ENCODE measurements at places on chromosomes 13 and 19.

DNA sequence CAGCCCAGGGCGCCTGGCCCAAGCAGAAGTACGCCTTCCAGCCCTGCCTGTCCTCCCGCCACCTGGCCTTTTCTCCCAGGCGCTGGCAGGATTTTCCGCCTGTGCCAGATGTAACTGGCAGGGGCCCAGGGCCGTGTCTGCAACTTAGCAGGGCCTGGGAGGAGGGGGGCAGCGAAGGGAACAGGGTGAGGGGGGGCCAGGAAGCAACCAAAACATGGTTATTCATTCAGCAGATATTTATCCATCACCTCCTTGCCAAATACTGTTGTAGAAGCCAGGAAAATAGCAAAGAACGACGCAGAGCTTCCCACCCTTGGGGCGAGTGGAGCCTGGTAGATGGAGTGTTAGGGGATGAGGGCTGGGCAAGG lies 5.6 kb downstream of the TLE6 start:
- DNase-seq = peak; percentile 90

GRCh38 chr19:30159636-30160035 lies 212.5 kb upstream of the ZNF536 start:
- no peak for DNase-seq

- peak; percentile 76 for DNase-seq
These were observed 599 bp upstream of the ARHGEF7 start for GRCh38 chr13:111114362-111115060.

DNA sequence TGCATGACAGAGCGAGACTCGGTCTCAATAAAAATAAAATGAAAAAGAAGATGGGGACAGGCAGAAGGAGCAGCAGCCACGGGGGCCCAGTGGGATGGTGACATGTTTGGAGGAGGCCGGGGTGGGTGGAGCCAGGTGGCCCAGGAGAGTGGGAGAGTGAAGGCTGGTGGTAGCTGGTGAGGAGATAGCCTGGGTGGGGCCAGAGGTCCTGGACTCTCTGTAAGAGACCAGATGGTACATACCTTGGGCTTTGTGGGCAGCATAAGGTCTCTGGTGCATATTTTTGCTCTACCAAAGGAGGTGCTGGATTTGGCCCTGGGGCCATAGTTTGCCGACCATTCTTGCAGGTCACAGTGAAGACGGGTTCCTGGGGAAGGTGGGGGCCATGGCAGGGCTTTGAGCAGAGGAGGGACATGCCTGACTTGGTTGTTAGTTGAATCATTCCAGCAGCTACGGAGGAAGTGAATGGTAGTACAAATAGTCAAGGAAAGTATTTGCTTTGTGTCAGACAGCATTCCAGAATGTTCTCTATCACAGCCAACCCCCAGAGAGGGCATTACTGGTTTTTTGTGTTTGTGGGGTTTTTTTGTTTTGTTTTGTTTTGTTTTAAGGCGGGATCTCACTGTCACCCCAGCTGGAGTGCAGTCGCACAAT lies 69.1 kb downstream of the ARHGEF18 start:
- DNase-seq = peak; percentile 33

DNA sequence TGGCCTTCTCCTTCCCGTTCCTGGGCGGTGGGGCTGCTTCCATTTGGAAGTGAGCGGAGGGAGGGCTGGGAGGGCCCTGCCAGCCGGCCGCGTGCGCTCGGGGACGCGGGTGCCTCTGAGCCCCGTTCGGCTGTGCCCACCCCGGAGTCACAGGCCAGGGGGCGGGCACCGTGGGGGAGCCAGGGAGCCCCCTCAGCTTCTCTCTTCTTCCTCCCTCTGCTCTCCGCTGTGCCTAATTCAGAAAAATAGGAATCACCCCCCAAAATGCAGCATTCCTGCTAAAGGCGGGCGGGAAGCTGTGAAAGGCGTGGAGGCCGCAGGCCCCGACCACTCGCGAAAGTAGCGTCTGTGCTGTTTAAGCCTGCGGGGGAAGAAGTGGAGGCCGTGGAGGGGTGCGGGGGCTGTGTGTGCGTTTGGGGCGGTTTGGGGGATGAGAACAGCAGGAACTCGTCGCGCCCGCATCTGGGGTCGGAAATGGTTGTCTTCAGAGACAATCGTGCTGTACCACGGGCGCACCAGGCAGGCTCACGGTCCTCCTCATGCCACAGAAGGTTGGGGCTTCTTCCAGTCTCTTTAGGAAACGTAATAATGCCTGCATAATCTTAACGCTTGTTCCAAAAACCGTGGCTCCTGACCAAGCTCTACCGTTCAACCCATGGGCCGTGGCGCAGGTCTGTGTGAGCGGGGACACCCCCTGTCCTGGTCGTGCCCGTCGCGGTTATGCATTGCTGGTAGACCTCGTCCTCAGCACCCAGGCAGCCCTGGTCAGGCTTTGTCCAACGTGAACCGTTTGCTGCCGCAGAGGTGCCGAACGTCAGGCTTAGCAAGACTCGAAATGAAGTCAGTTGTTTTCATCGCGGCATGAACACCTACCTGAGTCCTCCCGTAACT lies 110.4 kb upstream of the SOX1 start:
- DNase-seq = peak; percentile 21

DNA sequence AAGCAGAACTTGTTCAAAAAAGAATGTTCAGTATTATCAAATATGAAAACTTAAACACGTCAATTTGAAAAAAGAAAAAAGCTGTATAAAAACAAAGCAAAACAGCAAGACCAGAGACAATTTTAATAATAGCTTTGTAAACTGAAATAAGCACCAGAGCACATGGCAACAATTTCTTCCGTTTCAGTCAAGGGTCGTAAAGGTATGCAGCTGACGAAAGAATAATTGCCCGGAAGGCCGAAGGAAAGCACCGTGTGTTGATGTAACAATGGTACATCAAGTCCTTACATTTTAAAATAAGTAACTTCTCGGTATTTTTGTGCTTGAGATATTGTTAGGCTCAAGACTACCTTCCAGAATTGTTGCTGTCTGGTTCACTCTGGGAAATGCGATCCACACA lies 1.7 kb downstream of the PROSER1 start:
- no peak for DNase-seq

- DNase-seq = no peak
These were observed 746.4 kb downstream of the PCDH9 start for GRCh38 chr13:66483712-66484111.

- DNase-seq = no peak
These were observed 48.6 kb downstream of the FOXO1 start for GRCh38 chr13:40617801-40618356.

GRCh38 chr13:113907635-113908617 lies 44.0 kb upstream of the GAS6 start:
- DNase-seq = peak; percentile 25

DNA sequence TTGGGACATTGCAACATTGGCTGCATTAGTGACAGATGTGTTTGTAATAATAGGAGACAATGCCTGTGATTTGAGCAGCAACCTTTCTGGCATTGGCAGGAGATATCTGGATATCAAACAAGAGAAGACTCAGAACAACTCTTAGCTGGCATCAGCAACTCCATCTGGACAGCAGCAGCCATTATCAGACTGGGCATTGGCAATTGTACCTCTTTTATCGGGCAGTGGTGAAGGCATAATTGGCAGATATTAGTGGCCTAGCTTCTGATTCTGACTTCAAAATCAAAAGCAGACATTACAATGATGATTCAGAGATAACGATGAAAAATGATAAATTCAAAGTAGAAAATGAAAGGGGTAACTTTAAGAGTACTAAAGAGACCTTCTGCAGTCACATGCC lies 1193.7 kb downstream of the EFNB2 start:
- DNase-seq = no peak

- no peak for DNase-seq
These were observed 20.6 kb upstream of the GPR183 start for GRCh38 chr13:99327761-99328160.

DNA sequence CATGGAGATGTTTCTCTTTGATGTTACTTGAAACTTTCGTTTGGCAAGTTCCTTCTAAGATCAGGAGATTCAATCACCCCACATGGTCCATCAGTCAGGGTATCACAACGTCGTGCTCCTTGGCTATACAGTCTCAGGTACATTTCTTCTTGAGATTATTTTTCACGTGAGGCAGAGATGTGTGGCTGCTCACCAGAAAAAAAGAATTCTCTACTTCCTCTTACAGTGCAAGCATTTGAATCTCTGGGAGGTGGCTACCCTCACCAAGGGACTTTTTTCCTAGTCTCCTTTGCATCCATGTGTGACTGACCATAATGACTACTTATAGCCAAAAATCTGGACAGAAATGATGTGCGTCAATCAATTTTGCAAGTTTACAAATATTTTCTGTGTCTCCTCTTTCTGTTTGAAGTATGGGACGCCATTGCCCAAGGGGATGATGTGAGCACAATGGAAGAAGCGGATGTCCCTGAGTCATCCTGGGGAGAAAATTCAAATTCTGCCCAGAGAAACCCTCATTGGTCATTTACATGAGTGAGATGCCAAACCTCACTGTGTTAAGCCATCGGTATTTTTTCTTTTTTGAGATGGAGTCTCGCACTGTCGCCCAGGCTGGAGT lies 8.6 kb upstream of the LAIR2 start:
- DNase-seq = no peak

DNA sequence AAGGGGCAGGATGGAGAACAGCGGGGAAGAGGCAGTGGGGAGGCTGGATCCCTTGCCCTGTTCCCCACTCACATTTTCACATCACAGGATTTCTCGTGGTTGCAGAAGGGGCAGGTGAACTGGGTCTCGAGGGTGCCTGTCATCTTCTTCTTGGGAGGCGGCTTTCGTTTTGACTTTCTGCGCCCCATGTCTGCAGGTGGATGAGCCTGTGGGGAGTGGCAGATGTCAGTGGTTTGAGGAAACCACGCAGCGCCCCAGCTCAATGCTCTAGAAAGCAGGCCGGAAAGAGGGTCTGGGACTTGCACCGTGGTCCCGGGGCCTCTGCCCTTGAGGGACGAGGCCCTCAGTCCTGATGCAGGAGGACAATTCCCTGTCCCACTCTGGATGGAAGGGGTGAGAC lies 4.9 kb downstream of the ELOF1 start:
- no peak for DNase-seq

GRCh38 chr13:45370922-45371406 lies 30.0 kb upstream of the TPT1 start:
- DNase-seq = peak; percentile 71

DNA sequence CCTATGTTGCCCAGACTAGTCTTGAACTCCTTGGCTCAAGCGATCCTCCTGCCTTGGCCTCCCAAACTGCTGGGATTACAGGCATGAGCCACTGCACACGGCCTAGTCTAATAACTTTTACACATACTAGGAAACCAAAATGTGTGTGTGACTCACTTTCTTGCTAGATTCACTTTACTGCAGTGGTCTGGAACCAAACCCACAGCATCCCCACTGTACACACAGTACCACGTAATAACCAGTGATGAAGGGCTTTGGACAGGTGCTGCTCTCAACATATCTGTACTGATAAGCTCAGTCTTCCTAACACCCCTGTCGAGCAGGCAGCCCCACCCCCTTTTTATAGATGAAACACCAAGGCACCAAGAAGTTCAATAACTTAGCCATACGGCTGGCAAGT lies 5.1 kb downstream of the DNMT1 start:
- no peak for DNase-seq

DNA sequence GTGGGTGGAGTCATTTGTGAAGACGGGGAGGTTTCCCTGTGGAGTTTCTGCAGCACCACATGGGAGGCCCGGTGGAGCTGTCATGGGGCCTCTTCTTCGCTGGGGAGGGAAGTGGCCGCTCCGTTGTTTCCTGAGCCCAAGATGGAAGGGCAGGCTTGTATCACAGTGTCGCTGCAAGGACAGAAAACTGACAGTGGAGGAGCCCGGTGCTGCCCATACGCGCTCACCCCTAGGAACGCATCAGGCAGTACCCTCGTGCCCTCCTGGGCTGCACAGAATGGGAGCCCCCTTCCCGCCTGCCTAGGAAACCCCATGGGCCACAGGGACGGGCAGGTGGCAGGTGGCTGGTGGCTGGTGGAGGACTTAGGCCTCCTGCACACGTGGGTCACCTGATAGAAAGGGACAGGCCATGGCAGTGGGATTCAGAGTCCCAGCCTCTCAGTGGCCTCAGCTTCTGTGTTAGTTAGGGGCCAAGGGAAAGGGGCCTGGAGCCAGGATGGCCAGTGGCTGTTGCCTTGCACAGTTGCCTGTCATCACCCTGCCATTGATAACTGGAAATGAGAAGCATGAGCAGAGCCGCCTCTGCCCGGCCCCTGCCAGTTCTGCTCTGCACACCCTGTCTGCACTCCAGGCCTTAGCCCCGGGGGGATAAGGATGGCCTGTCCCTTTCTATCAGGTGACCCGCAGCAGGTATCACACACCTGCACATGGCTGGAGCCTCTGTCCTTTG lies 7.6 kb downstream of the COL4A2 start:
- no peak for DNase-seq

GRCh38 chr19:39070888-39071287 lies 13.3 kb upstream of the ACP7 start:
- no peak for DNase-seq

DNA sequence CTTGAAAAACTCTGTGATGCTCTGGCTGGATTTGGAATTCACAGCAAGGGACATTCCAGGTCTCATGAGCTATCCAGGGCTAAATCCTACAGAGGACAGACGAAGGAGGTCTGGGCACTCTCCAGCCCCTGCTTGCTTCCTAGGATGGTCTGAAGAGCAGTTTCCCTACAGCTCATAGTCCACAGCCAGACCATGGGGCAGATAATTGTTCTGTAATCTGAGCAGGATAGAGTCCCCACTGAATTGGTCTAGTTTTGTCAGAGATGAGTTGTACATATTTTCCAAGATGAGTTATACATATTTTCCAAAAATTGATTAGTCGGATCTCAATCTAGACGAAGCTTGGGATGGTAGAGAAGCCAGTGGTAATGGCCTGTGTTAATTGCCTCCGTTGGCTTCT lies 75.6 kb downstream of the C13orf42 start:
- no peak for DNase-seq

GRCh38 chr13:36778083-36778671 lies 40.8 kb upstream of the RFXAP start:
- no peak for DNase-seq

GRCh38 chr13:82407321-82407720 lies 1475.0 kb downstream of the SLITRK1 start:
- DNase-seq = no peak

DNA sequence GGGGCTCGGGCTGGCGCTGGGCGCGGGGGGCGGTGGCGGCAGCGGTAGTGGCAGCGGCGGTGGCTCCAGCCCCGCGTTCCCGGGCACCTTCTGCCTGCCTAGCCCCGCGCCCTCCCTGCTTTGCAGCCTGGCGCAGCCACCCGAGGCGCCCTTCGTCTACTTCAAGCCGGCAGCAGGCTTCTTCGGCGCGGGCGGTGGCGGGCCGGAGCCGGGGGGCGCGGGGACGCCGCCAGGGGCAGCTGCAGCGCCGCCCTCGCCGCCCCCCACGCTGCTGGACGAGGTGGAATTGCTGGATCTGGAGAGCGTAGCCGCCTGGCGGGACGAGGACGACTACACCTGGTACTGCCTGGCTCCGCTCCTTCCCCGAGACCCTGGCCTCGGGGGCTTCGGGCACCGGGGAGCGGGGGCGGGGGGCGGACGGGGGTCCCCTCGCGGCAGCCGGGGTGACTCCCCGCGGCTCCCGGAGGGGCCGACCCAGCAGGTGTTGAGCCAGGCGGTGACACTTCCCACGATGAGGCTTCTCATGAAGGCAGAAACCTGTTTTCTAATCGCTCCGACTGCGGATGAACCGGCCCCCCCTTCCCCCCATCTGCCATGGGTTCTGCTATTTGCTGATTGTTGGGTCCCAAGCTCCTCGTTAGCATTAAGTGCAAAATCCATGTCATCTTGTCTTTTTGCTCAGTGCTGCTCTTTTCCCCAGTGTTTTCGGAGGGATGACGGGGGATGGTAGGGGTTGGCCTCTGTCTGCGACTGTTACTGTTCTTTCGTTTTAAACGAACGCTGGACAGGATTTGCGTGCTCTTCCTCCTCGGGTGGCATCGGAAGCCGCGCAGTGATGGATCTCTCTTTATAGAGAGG lies 943 bp downstream of the SLAIN1 start:
- DNase-seq = peak; percentile 71

Data from stomach (tissue), 19 donors.